ENCODE measurements at places on chromosomes 13 and 19.

GRCh38 chr19:33497131-33497777 is 24.3 kb downstream of the PEPD start:
- no peak for DNase-seq

- DNase-seq: no peak
Observed at GRCh38 chr13:66425741-66426140, 804.4 kb downstream of the PCDH9 start.

GRCh38 chr19:16509141-16510061 is 13.2 kb downstream of the C19orf44 start:
- no peak for DNase-seq

DNA sequence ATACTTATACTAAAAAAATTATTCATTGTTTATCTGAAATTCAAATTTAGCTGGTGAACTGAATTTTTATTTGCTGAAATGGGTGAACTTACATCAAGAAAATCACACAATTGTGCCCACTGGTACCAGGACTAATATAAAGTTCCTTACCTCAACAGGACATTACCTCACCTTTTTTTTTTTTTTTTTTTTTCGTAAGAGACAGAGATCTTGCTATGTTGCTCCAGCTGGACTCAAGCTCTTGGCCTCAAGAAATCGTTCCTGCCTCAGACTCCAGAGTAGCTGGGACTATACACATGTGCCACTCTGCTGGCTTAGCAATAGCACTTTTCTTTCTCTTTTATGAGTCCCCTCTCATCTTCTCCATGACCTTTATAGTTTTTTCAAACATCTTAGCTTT is 22.5 kb upstream of the NDFIP2 start:
- no peak for DNase-seq

GRCh38 chr13:45278096-45278645 is 62.8 kb downstream of the TPT1 start:
- DNase-seq: no peak

GRCh38 chr13:76929851-76930374 is 18.4 kb upstream of the ACOD1 start:
- DNase-seq: no peak

DNA sequence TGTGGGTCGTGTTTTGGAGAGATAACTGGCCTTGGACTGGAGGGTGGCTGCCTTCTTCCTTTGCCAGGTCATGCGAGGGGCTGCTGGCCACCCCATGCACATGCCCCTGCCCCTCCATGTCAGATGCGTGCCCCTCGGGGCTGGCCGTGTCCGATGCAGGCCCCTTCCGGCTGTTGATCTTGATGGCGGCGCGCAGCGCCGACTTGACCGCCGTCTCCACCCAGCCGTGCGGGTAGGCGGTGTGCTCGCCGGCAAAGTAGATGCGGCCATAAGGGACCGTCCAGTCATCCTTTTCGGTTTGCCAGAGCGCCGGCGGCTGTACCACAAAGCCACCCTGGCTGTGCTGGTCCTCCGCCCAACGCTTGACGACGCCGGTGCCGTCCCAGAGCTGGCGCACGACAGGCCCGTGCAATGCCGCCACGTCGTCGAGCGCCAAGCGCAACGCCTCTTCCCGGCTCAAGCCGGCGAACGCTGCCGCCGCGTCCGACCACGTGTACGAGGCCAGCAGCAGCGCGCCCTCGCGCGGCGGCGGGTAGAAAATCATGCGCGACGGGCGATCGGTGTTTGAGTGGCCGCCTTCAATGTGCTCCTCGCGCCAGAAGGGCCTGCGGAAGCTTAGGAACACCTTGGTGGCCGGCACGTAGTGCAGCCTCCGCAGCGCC is 6.9 kb downstream of the IL4I1 start:
- no peak for DNase-seq

- DNase-seq: no peak
Observed at GRCh38 chr19:1354970-1355567, 28.6 kb upstream of the NDUFS7 start.

DNA sequence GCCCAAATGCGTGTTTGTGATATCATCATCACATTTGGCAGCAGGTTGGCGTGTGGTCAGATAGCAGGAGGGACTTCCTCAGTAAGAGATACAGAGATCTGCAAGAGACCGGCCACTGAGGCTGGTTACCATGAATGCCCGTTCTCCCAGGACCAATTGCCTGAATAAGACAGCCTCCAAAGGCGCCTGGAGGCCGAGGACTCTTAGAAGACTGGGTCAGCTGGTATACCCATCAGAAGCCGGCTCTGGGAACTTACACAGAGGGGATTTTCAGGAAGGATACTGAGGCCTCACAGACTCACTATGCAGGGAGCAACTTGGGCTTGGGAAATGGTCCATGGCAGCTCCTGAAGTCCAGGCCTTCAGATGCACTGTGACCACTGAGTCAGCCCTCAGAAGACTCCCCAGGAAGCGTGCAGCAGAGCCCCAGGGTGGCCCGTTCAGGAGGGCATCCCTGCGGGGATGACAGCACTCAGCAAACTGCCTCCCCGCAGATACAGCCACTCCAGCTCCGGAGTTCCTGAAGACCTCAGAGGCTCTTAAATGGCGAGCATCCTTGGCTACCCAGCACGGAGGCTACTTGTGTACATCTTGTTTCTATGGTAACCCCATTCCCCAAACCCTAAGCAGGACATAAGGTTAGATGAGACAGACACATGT is 26.4 kb upstream of the VSTM2B start:
- DNase-seq: no peak

DNA sequence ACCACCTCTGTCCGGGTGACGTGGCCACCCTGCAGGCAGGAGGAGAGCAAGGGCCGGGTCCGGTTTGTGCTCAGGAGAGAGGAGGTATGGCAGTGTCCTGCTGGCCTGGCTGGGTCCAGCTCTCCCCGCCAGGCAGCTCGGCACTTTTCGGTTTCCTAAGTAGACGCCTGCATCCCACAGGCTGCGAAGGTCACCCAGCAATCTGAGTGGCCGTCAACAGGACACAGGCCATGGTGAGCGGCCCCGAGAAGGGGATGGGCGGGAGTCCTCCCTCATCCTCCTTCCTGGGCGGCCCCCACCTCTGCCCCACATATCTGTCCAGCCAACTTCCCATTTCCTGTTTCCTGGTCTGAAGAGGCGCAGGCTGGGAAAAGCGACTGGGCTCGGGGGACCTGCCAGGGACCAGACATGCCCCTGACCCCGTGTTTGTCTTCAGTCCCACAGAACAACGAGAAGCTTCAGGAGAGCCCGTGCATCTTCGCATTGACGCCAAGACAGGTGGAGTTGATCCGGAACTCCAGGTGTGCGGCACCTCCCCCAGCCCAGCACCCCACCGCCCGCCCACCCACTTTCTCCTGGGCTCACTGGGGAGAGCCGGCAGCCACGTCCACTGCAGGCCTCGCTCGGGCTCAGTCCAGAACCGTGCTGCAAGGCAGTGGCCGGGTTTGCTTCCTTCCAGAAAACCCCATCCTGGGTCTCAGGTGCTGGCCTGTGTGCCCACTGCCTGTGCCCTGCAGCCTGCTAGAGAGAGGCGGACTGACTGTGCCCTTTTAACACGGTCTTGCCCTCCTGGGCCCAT is 16.3 kb downstream of the PIAS4 start:
- DNase-seq: no peak

DNA sequence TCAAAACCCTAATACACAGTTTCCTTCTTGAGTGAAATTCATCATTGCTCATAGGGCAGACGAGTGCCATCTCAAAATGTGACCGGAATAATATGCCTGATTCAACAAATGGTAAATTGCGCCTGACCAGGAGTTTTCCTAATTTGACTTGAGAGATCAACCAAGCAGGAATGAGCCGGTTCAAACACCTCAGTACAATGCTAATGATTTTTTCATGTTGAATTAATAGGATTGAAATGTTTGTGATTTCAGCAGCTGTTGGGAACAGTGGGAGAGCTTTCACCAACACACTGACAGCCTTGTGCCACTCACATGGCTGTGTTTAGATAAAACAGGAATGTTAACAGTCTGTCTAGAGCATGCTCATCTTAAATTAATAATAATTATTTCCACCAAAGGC is 484.8 kb downstream of the PCDH9 start:
- no peak for DNase-seq

- no peak for DNase-seq
Observed at GRCh38 chr13:50114961-50115360, 99.7 kb downstream of the KCNRG start.

DNA sequence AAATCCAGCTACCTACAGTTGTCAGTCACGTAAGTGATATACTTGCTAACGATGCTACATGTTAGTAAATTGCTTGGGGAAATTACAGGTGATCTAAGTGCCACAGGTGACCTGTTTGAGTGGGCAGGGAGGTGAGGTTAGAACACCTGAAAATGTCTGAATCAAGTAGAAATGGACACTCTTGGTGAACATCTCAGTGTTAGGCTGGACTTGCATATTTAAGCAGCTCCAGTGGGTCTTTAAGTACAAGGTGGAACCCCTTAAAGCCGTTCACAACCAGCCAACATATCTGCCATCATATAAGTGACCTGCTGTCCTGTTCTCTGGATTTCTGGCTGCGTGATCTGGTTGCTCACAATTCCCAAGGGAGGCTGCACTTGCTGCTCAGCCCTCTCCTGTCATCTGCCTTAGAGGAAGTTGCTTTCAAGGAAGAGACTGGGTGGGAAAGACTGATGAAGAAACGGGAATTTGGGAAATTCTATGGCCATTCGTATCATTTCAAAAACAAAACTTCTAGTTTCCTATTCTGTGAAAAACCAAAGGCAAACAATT is 244.0 kb downstream of the DCLK1 start:
- DNase-seq: no peak

GRCh38 chr19:8731428-8732169 is 10.2 kb downstream of the OR2Z1 start:
- DNase-seq: no peak

- DNase-seq: no peak
Observed at GRCh38 chr13:95099541-95099940, 201.7 kb downstream of the ABCC4 start.

GRCh38 chr13:95298169-95298965 is 2.9 kb downstream of the ABCC4 start:
- DNase-seq: no peak

DNA sequence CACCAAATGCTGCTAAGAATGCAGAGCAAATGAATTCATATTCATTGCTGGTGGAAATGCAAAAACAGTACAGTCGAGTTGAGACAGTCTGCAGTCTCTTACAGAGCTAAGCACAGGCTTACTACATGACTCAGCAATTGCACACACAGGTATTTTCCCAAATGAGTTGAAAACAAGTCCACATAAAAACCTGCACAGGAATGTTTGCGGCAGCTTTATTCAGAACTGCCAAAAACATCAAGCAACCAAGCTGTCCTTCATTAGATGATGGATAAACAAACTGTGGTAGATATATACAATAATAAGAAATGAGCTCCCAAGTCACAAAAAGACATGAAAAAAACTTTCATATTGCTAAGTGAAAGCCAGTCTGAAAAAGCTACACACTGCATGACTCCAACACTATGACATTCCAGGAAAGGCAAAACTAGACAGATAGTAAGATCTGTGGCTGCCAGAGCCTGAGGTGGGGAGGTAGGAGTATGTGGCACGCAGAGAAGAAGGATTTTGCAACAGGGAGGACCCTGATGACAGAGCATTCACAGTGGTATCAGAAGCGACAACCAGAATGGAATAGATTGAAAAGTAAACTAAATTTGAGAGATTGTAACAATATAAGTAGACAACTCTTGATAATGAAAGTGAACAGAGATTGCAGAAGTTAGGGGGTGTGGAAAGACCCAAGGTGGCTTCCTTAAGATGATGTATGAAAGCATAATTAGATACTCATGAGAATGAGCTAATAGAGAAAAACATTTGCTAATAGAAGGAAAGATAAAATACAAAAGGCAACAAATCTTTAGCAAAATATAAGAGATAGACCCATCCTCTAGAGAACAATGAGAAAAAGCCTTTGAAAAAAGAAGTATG is 52.7 kb downstream of the TSC22D1 start:
- DNase-seq: no peak

DNA sequence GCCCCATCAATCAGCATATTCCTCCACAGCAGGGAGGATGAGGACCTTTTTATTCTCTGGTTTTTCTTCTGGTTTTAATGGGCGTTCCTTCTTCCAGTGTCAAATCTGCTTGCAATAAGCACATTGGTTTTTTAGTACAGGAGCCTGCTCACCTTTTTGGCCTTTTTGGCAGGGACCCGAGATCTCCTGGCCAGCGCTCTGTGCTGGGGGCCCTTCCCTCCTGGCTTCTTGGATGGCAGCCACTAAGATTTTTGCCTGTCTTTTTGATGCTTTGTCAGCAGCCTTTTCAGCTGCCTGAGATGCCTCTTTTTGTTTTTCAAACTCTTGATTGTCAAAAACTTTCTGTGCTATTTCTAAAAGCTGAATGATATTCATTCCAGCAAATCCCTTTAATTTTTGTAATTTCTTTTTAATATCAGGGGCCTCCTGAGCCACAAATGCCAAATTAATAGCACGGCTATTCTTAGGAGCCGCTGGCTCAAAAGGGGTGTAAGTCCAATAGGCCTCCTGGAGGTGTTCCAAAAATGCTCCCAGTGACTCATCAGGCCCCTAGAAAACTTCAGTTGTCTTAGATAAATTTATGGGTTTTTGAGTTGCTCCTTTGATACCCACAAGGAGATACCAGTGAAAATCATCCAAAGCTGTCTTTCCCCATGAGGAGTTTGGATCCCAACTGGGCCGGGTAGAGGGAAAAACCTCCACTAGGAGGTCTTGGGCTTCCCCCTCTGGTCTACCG is 73.0 kb downstream of the ZNF100 start:
- no peak for DNase-seq

GRCh38 chr13:31982540-31982939 is 49.0 kb upstream of the FRY start:
- DNase-seq: no peak

GRCh38 chr13:45167611-45168554 is 33.0 kb downstream of the KCTD4 start:
- DNase-seq: no peak

DNA sequence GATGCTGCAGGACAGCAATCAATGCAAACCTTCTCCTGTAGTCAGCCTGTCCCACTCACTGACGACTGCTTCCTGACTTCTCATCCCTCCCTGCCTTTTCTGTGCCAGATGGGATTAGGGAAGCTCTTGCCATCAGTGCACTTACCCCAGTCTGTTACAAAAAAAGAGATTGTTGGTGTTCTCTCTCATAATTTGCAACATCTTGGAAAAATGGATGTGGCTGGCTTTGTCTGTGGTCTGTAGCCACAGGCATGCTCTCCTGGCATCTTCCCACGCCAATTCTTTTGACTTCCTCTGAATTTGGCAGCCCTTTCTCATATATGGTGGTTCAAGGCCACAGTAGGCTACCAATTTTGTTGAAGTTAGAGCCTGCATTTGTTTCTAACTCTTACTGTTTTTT is 11.6 kb upstream of the HTR2A start:
- DNase-seq: no peak

- DNase-seq: no peak
Observed at GRCh38 chr19:38155453-38155852, 68.6 kb downstream of the DPF1 start.
